NCI-H748 treated with DMSO at 0.1 percent for 48 hours (cell line): ENCODE measurements at places on chromosomes 2 and 18.

DNA sequence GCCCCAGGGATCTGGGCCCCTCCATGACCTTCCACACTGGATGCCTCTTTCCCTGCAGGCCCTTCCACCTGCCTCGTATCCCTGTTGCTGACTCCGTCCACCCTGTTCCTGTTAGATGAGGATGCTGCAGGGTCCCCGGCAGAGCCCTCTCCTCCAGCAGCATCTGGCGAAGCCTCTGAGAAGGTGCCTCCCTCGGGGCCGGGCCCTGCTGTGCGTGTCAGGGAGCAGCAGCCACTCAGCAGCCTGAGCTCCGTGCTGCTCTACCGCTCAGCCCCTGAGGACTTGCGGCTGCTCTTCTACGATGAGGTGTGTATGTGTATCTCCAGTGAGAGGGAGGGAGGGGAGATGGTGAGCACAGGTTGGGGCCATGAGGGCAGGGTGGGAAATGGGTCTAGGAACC is 12.4 kb upstream of the SLC4A3 start:
- no peak for DNase-seq

GRCh38 chr2:1181893-1182292 is 231.2 kb downstream of the SNTG2 start:
- DNase-seq = no peak

DNA sequence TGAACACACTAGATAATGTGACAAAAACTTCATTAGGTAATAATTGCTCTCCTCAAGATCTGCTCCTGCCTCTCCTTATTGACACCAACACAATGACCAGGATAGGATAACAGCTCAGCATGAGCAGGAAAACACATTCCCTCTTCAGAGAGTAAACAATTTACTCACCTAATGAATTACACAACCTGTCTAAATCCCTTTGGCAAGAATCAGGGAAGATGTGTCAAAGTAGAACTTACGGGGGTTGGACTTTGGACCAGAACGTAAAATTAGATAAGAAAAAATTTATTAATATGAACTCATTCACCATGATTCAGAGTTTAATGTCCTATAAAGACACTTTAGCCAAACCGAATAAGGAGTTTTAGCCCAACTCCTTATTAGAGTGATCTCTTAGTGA is 512.2 kb downstream of the SATB2 start:
- no peak for DNase-seq

DNA sequence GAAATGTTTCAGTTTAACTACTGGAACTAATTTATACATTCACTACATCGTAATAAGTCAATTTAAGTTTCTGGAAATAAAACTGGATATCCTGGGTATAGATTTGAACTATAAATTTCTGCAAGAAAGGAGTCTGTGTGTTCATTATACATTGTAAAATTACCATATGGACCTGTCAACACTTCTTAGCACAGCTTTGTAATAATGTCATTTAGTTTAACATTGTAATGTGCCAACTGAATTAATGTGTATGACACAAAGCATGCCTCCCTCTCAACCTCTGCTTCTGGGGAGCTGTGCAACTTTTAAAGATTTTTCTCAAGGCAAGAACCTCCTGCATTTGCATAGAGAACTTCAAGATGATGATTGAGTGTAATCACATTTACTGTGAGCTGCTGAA is 213.7 kb upstream of the GALNT5 start:
- DNase-seq = no peak

- no peak for DNase-seq
Observed at GRCh38 chr2:23495661-23496114, 110.7 kb downstream of the KLHL29 start.

GRCh38 chr2:185979546-185980071 is 241.0 kb downstream of the FSIP2 start:
- DNase-seq = no peak

- no peak for DNase-seq
Observed at GRCh38 chr2:168594778-168595177, 138.7 kb downstream of the CERS6 start.

DNA sequence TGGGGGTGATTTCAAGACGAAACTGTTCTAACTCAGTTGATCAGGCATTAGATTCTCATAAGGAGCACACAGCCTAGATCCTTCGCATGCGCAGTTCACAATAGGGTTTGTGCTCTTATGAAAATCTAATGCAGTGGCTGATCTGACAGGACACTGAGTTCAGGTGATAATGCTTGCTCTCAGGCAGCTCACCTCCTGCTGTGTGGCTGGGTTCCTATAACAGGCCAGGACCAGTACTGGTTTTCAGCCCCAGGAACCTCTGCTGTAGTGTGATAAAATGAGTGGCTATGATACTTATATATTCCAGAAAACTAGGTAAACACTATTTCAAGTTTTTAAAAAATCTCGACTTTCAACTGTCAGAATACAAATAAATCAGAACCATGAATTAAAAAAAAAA is 271.4 kb downstream of the GALNT13 start:
- no peak for DNase-seq

DNA sequence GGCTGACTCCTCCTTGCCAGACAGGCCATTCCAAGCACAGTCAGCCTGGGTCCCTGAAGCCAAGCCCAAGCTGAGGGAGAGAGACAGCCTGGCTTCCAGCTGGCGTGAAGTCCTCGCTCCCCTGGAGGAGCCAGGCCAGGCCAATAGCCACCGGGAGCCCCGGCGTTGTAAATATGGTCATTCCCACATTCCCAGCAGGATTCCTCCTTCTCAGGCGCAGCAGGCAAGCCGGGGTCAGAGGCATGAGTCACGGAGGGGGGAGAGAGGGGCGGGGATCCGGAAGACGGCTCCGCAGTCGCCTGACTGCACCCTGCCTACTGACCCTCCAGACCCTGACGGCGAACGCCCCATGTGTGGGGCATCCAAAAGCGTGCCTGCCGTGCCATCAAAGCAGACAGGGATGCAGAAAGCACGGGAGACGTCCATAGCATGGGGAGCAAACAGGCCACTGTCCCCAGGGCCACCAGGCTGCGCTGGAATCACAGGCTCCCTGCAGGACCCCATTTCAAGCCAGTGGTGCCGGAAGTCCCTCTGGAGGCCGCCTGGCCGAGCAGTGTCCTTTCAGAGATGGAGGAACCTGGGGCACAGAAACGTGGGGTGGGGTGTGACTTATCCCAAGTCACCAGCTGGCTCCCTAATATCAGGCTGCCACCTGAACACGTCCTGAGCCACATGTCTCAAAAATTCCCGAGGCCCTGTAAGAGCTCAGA is 48.2 kb downstream of the TWIST2 start:
- no peak for DNase-seq

DNA sequence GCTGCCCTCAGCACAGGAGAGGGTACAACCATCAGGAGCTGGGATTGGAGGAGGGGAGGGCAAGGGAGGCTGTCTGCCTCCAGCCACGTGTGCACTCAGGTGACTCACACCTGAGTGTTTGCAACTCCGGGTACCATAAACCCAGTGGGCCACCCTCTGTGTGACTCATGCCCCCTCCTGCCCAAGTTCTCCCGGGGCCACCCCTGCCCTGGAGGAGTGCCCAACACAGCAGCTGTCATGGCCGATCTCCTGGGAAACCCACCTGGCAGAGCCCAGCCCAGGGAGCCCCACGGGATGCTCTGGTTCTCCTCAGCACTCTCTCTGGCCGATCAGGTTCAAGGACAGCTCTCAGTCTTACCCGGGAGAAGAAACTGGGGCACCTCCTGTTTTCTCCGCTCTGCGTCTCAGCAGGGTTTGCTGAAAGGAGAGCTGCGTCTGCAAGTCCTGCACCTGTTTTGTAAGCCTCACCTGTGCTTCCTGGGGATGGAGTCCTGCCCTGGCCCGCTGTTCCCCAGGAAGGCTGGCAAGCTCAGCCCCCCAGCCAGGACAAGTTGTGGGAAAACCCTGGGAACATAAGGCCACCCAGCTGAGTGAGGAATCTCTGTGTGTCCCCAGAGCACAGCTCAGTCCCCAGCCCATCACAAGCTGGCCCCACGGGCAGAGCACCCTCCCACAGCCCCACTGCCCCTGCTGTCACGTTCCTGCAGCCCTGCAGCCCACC is 44.0 kb upstream of the UBE2F start:
- DNase-seq = no peak

DNA sequence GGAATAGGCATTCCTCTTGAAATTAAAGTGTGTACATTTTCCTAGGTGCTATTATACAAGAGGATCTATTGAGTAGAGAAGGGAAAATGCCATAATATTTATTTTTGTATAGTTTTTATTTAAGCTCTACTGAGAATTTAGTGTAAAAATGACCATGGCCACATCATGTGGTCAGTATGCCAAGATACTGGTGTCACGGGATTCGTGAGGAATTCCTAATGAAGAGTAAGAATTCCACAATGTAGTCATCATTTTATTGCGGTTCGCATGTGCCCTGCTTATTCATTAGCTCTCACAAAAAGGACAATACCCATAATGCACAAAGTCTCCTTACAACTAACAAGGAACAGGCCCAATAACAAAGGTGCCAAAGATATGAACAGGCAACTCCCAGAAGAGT is 39.3 kb upstream of the PARD3B start:
- no peak for DNase-seq

DNA sequence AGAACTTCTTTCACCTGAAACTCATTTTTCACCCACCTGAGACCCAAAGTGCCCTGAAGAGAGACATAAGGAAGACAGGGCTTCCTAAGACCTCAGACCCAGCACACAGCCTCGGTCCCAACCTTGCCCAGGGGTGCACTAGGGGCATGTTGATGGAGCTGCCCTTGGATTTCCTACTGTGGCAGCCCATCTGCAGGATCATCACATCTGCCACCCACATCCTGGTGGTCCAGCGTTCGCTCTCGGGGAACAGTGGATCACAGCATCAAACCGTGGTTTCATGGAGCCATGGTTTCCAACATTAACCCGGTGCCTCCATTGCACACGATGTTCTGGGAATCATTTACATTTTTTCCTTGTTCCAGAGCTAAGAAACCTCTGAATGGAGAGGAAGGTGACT is 186.4 kb downstream of the TFCP2L1 start:
- no peak for DNase-seq

DNA sequence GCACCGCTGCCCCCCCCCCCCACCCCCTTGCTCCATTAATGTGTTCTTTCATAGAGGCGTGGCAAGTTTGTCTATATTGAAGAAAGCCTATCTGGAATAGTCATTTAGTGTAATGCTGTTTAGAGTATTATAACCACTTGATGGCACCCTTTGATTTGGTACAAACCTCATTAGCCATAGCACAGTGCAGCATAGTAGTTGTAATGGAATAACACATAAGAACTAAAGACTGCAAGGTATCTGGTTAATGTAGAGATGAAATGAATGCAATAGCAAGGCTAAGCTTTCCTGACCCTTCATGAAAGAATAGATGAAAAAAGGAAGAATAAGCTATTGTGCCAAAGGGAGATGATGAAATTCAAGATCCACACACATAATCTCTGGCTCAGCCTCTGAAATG is 81.9 kb downstream of the EHBP1 start:
- DNase-seq = peak; percentile 36

- DNase-seq = peak; percentile 1
Observed at GRCh38 chr2:74261204-74261864, 62.9 kb downstream of the MTHFD2 start.

GRCh38 chr2:115194623-115195022 is 752.2 kb downstream of the DPP10 start:
- no peak for DNase-seq

- DNase-seq = no peak
Observed at GRCh38 chr18:56374007-56374655, 264.3 kb downstream of the TXNL1 start.

DNA sequence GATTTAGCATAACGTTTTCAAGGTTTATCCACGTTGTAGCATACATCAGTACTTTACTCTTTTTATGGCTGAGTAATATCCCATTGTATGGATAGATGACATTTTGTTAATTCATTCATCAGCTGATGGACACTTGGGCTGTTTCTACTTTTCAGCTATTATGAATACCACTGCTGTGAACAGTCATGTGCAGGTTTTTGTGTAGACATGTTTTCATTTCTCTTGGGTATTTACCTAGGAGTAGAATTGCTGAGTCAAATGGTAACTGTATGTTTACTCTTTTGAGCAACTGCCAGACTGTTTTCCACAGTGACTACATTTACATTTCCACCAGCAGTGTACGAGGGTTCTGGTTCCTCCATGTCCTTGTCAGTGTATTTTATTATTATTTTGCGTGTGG is 33.9 kb downstream of the COX7A2L start:
- DNase-seq = peak; percentile 22

GRCh38 chr2:65919550-65920188 is 487.3 kb upstream of the SPRED2 start:
- no peak for DNase-seq

- DNase-seq = no peak
Observed at GRCh38 chr2:240952496-240953246, 45.7 kb upstream of the SNED1 start.

DNA sequence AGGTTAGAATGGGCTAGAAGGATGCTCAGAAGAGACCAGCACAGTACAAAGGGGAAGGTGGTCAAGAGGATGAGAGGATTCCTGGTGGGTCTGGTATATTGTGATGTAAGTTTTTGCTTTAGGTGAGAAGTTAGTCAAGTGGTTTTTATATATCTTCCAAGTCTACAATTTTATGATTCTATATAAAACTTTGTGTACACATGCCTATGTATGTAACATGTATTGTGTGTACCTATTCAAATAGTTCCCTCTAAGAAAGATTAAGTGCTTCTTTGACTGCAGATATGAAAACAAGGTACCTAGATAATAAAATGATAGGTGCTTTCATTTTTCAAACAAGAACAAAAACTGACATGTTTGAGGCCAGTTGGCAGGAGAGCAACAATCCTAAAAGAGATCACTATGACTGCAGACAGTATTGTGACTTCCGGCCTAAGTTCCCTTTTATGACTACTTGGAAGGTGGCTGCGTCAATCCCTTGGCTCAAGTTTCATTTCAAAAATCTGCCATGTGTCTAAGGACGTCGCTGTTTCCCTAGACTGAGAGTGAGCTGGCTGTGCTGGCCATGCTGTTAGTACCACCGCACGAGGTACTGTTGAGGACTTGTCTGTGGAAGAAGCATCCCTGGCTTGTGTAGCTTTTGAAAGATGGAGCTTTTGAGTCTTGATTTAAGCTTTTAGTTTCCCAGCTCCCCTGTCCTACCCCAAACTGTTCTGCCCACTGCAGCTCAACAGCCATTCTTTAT is 123.1 kb downstream of the PRPF40A start:
- DNase-seq = no peak

DNA sequence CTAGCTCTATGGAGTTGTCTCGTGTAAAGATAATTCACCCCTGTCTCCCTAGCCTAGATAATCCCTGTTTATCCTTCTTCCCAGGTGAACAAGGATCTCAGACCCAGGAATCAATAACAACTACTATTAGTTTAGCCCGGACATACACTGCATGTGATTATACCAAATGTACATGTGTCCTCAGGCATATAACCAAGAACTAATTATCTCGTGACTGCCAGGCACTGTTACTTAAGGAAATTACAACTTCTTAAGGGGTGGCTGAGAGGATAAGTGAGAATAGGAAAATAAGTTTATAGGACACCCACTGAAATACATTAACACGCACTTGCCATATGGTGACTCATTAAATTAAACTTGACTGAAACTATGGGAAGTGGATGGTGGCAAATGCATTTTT is 126.6 kb downstream of the CNTNAP5 start:
- DNase-seq = no peak
